Activated T-helper 1 cell treated with Interleukin-2 at 50 U/mL for 16 hours (primary cell): ENCODE measurements at places on chromosomes 4 and X.

DNA sequence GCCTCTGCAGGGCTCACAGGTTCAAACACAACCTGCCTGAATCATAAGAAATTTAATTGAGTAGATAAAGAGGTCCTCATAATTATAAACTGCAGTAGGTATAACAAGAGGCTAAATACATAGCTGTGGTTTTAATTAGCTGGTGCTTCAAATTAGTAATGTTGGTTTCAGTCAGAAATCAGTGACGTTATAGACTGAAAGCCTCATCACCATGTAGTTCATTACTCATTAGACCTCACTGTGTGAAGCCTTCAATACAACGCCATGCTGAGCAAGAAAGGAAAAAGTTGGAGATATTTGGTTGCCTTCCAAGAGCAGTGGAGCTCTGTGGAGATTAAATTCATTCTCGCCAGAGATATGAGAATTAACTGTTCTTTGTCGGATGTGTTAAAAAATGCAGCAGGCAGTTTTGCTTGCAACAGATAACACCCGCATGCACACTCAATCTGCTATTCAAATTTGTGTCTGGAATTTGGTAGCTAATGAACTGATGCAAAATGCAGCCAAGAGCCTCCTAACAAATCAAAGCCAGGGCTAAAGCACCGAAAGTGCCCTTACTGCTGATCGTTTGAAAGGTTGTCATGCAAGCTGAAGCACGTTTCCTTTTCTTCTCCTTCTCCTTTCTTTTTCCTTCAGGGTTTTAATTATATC, 148.9 kb downstream of the AFF2 start:
- no peak for DNase-seq

DNA sequence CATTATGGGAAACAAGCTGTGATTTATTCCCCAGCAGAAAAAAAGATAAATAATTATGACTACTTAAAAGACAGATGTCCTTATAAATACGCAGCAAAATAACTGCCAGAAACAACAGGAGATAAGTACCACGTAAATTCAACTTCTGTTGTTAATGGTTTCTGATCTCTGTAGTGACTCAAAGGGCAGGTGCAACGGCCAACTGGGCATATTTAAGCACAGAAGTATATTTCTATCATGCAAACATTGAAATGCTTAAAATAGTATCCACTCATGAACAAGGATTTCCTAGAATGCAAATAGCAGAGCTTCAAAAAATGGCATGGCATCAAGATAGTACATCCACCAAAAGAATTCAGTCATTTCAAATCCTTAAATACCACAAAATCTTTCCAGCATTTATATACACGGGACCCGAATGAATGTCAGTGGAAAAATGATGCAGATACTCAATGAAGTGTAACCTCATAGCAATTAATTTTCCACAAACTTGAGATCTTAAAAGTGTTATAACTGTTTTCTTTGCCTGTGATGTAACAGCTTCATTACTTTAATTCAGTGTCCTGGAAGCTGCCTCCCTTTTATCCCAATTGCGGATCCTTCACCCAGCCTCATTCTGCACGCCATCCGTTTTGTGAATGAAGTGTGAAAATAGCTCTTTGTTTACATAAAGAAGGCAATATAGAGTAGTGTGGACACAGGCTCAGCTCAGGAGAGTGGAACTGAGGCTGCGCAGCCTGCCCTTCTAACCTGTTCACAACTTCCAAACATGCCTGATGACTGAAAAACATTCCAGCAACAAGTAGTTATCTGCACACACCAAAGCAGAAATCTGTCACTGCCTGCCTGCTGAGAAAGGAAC, 10.2 kb downstream of the PDGFC start:
- DNase-seq: no peak

GRCh38 chr4:177367336-177367735, 57.7 kb downstream of the NEIL3 start:
- DNase-seq: no peak

DNA sequence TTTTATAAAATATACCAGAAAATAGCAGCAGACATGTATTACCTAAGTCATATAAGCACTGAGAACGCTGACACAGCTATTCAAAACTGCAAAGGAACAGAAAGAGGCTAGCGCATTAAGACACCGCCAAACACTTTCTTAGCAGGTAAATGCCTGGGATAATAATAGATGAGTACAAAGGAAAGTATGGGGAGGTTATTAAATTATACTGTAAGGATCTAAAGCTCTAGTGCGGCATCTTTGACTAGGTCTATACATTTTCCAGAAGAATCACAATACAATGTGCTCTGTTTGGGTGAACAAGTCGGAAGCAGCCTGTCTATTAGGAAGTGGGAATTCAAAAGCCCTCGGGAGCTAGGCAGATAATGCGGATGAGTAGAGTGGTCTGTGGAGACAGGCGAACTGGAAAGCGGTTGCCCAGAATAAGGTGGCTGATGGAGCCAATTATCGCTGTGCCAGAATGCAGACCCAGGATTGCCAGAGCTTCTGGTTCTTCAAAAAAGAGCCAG, 443.6 kb upstream of the TENM3 start:
- DNase-seq: no peak

- no peak for DNase-seq
Observed at GRCh38 chr4:152957437-152958171, 21.5 kb downstream of the FHDC1 start.

DNA sequence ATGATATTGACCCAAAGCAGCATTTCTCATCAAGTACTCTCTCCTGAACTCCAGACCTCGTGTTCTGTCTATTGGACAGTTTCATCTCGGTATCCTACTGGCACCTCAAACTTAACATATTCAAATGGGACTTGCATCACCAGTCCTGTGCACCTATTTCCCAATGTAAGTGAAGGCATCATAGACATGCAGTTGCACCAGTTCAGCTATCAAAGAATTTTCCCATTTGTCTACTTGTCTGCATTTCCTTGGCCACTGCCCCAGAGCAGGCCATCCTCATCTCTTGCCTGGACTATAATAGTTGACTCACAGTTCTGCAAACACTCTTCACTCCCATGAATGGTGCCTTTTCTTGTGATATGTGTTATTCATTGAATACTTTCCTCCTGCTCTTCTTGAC, 11.3 kb upstream of the LIMCH1 start:
- DNase-seq: no peak

DNA sequence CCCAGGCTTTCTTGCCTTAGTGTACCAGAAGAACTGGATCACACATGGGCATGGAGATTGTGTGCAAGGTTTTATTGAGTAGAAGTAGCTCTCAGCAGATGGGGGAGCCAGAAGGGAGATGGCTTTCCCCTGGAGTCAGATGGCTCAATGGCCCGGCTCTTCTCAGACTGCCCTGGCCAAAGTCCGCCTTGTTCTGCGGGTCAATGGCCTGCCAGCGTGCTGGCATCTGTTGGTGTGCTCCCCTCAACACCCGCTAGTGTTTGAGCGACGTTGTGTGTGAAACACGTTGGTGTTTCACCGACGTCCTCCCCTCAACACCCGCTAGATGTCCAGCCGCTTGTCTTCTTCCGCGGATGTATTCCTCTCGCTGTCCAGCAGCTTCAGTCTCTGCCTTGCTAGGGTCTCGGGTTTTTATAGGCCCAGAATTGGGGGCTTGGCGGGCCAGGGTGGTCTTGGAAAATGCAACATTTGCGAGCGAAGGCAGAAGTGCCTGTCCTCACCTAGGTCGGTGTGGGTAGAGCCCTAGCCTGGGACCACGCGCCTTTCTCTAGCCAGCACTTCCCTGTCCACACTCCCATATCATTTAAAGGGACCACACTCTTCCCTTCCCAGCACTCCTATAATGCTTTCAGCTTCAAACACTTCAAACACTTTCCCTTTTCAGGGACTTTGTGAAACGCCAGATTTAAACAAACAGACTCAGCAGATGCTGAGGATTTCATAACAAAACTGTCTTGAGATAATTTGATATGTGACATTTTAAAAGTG, 21.1 kb upstream of the PRKG2 start:
- DNase-seq: no peak

GRCh38 chr4:186307497-186307896, 41.5 kb downstream of the F11 start:
- DNase-seq: no peak

DNA sequence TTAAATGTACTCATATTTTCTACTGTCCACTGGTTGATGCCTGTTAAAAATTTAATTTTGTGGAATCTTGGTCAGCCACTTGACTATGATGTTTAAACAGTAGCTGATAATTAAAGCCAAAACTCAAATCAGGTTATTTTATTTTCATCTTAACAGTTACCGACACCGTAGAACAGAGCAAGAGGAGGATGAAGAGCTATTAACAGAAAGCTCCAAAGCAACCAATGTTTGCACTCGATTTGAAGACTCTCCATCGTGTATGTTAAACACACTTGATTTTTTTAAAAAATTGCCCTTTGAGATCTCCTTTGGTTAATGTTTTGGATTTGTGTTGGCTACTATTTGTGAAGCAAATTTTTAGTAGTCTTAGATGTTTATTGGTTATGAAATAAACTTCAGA, 10.7 kb downstream of the SMARCA5 start:
- no peak for DNase-seq

DNA sequence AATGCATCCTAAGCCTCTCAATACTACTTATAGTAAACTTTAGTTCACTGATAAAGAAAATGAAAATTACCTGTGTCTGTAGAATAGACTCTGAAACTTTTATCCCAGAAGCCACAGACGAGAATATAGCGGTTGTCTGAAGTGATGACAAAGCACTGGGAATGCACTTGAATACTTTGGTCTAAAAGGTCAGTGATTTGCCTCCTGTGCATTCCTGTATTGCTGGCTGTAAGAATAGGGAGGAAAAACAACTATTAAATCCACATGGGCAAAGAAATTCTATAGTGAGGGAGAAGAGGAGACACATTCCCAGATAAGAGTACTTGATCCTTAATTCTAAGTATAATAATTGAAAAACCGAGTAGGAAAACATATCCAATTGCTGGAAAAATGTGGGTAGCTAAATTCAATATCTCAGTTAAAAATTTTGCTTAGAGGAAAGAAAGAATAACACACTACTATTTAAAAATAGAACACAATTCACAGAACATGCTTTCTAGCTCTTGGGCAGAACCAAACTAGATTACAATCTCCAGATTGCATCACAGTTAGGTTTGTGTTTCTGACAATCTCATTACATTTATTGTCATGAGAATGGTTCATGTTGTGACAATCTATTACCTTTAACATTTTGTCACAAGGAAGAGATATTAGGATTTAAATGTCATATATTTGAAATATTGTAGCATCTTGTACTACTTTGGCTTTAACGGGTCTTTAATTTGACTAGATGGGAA, 232.1 kb downstream of the DCLK2 start:
- DNase-seq: no peak

GRCh38 chr4:105236916-105237311, 90.2 kb downstream of the TET2 start:
- DNase-seq: no peak
